ENCODE measurements at places on chromosomes 1 and 21. TPM values are rescaled to one million over a fixed set of nuclear protein-coding genes. Genes with fewer than 3 reads are reported as not detected.

SLC37A1 gene
- 21.1 TPM for total RNA-seq

DNA sequence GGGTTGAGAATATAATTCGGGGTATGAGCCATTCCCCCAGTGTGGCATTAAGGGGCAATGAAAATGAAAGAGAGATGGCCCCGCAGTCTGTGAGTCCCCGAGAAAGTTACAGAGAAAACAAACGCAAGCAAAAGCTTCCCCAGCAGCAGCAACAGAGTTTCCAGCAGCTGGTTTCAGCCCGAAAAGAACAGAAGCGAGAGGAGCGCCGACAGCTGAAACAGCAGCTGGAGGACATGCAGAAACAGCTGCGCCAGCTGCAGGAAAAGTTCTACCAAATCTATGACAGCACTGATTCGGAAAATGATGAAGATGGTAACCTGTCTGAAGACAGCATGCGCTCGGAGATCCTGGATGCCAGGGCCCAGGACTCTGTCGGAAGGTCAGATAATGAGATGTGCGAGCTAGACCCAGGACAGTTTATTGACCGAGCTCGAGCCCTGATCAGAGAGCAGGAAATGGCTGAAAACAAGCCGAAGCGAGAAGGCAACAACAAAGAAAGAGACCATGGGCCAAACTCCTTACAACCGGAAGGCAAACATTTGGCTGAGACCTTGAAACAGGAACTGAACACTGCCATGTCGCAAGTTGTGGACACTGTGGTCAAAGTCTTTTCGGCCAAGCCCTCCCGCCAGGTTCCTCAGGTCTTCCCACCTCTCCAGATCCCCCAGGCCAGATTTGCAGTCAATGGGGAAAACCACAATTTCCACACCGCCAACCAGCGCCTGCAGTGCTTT, 9.4 kb downstream of the PROX1 start:
- DNase-seq: no peak
- H3K27ac ChIP-seq: no peak overlapping the region
- H3K27me3 ChIP-seq: no peaks in the 10 kb centered on the region
- H3K4me3 ChIP-seq: no peak overlapping the region
- H3K36me3 ChIP-seq: no peaks in the 10 kb centered on the region

RGS13 gene
- total RNA-seq: 2.9 TPM

SCAMP3 gene
- 58.7 TPM for total RNA-seq

DNA sequence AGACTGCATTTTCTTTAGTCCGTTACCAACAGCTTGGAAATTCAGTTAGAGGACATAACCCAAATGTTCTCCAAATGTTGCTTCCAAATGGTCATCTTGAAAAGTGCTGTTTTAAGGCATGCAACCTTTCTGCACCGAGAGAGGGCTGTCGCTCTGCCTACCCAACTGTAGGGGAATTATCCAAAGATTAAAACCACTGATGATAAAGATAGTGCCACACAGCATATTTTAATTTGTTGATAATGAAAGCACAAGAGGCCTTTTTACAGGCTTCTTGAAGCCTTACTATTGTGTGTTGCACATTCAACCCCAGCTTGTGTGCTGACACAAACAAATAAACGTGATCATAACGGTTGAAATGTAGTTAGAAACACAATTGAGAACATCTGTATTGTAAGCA, 121.5 kb downstream of the LMO4 start:
- peak overlapping the region; percentile 39 for H3K27ac ChIP-seq
- H3K4me3 ChIP-seq: no peak overlapping the region
- DNase-seq: no peak
- H3K27me3 ChIP-seq: no peaks in the 10 kb centered on the region

DNA sequence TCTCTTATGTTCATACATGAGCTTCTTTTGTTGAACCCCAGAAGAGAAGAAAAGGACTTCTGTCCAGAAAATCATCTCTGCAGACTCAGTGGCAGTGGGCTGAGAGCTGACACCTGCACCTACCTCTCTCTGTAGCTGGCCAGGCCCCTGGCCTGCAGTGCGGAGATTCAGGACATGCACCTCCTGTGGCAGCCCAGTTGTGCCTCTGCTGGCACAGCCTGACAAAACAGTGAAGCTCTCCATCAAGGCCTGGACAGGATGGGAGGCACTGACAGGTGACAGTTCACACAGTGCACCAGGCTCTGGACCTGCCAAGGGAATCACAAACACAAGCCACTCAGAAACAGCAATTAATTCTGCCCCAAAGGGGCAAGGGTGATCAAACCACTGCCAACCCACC, 88.8 kb downstream of the TGFBR3 start:
- peaks cover 13% of the 10 kb centered on the region for H3K4me1 ChIP-seq
- no peak overlapping the region for H3K4me3 ChIP-seq
- peak overlapping the region; percentile 68 for H3K27ac ChIP-seq
- no peaks in the 10 kb centered on the region for H3K27me3 ChIP-seq
- no peak for DNase-seq
- H3K36me3 ChIP-seq: peaks cover 15% of the 10 kb centered on the region

- no peaks in the 10 kb centered on the region for H3K36me3 ChIP-seq
- no peaks in the 10 kb centered on the region for H3K27me3 ChIP-seq
- H3K27ac ChIP-seq: no peak overlapping the region
- no peaks in the 10 kb centered on the region for H3K4me1 ChIP-seq
Observed at GRCh38 chr1:211155040-211155439, 21.1 kb upstream of the KCNH1 start.

GRCh38 chr1:68426594-68426993, 23.2 kb downstream of the RPE65 start:
- H3K4me1 ChIP-seq: no peaks in the 10 kb centered on the region
- no peak overlapping the region for H3K27ac ChIP-seq
- DNase-seq: no peak
- no peaks in the 10 kb centered on the region for H3K27me3 ChIP-seq
- no peaks in the 10 kb centered on the region for H3K36me3 ChIP-seq
- no peak overlapping the region for H3K4me3 ChIP-seq

DNA sequence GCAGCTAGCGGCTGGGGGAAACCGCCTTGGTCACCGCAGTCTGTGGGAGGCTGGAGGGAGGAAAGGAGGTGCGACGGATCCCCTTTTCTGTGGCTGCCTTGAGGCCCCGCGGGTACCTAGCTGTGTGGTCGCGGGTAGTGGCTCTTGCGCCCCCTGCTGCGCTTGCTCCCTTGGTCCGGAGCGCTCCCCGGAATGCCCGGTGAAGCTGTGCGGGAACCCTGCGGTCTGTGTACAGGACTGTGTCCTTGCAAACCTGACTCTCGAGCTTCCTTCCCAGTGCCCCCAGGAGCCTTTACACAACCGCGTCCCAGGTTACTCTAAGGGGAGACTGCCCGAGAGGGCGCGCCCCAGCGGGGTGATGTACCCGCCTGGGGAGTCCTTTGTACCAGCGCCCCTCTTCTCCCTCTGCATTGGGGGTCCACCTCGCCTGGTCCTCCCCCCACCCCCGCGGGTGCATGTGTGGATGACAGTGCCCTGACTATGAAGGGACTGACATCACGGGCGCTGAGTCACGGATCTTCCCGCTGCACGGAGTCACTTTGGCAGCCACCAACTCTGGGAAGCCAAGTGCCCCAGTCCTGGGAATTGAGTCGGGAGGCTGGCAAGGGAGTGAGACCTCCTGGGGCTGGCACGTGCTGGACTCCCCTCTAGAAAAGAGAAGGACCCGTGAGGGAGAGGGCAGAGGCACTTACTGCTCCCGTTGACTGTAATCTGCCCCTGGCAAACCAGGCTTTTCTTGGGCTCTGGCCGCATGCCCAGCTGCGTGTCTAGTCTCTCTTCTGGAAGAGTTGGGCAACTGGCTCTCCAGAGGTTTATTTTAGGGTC, 816 bp downstream of the IL6R start:
- H3K36me3 ChIP-seq: no peaks in the 10 kb centered on the region
- peaks cover 72% of the 10 kb centered on the region for H3K4me1 ChIP-seq
- peak overlapping the region; percentile 90 for H3K27ac ChIP-seq
- H3K4me3 ChIP-seq: peak overlapping the region; percentile 63
- no peak for DNase-seq

DNA sequence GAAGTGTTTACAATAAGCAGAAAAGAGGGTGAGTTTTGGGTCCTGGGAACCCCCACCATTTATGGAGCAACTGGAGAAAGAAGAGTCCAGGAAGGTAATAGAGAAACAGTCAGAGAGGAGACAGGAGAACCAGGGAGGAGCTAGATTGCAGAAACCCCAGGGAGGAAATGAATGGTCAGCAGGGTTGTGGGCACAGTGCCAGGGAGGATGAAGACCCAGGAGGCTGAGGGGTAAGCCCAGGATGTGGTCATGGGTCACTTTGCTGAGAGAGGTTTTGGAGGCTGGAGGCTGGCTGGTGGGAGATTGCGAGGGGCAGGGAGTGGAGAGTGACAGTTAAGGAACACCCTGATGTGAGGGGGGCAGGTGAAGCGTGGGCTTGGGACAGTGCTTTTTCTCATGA, 169.9 kb upstream of the CSF3R start:
- H3K4me1 ChIP-seq: no peaks in the 10 kb centered on the region
- no peaks in the 10 kb centered on the region for H3K27me3 ChIP-seq
- no peak overlapping the region for H3K27ac ChIP-seq
- no peak for DNase-seq

USF1 gene
- total RNA-seq: 46.7 TPM

DNA sequence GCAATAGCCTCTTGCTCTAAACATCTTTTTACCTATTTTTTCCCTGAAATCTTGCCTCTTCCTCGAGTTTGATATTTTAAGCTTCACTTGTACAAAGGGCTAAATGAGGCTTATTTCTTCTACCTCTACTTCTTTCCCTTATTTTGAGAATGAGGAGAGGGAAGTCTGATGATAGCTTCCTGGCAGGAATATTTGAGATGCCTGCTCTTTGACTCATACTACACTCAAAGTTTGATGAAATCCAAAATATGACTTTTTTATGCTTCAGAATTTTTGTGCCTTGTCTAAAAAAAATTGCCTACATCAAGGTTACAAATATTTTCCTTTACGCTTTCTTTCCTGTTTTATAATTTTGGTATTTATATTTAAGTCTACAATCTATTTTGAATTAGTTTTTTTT, 624.4 kb upstream of the PLXNA2 start:
- H3K4me3 ChIP-seq: no peak overlapping the region
- DNase-seq: no peak
- H3K27ac ChIP-seq: no peak overlapping the region
- no peaks in the 10 kb centered on the region for H3K36me3 ChIP-seq
- no peaks in the 10 kb centered on the region for H3K4me1 ChIP-seq

- H3K36me3 ChIP-seq: peaks cover 8% of the 10 kb centered on the region
- H3K27ac ChIP-seq: no peak overlapping the region
- no peak for DNase-seq
- H3K27me3 ChIP-seq: no peaks in the 10 kb centered on the region
Observed at GRCh38 chr1:55062801-55063576, 23.6 kb downstream of the PCSK9 start.

DNA sequence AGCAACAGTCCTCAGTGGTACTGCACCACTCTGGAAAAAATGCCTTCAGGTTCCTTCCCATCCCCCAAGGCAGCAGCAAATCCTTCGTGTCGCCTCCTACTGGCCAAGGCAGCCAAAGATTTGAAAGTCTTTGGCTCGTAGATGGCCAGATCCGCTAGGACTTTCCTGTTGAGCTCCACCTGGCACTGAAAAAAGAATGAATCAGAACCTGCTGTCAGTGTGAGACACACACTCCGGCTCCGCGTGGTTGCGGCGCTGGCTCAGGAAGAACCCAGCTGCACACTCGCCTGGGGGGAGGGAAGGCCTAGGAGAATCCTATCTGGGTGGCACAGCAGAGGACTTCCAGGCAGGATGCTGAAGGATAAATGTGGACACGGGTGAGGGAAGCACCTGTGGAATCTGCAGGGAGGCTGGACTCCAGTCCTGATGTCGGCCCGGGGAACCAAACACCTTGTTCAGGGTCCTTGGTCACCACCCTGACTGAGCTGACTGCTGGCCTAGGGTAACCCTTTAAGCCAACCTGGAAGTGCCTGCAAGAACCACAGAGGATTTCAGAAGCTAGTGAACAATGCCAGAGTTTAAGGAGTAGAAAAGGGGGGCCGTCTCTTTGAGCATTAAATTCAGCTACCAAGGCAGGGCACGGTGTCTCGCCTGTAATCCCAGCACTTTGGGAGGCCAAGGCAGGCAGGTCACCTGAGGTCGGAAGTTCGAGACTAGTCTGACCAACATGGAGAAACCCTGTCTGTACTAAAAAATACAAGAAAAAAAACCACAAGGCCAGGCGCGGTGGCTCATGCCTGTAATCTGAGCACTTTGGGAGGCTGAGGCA, 3.2 kb upstream of the CCNL2 start:
- peaks cover 34% of the 10 kb centered on the region for H3K4me1 ChIP-seq
- no peak for DNase-seq
- no peaks in the 10 kb centered on the region for H3K27me3 ChIP-seq
- H3K27ac ChIP-seq: no peak overlapping the region

GRCh38 chr1:202272103-202272845, 69.5 kb downstream of the UBE2T start:
- H3K36me3 ChIP-seq: no peaks in the 10 kb centered on the region
- H3K27me3 ChIP-seq: no peaks in the 10 kb centered on the region
- H3K27ac ChIP-seq: no peak overlapping the region
- DNase-seq: no peak
- no peaks in the 10 kb centered on the region for H3K4me1 ChIP-seq

CFH gene
- total RNA-seq: 9.2 TPM

TMEM79 gene
- 64.9 TPM for total RNA-seq

MPL gene
- total RNA-seq: not detected

- no peaks in the 10 kb centered on the region for H3K36me3 ChIP-seq
- no peaks in the 10 kb centered on the region for H3K27me3 ChIP-seq
- H3K4me1 ChIP-seq: no peaks in the 10 kb centered on the region
- DNase-seq: no peak
- H3K27ac ChIP-seq: no peak overlapping the region
Observed at GRCh38 chr1:177848577-177848976, 121.3 kb downstream of the SEC16B start.

CFAP126 gene
- not detected for total RNA-seq

DNA sequence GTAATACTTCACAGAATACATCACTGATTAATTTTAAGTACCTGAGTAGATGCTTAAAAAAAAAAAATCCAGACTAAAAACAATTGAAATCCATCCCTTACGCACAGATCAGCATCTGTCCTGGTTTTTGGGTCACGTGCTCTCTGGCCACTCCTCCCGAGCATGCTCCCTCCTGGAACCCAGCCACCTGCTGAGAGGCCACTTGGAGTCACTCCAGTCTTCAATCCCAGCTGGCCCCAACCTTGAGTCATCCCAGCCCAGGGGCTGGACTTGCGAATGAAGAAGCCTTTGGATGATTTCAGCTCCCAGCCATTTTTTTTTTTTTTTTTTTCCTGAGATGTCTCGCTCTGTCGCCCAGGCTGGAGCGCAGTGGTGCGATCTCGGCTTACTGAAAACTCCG, 8.9 kb downstream of the MAP1LC3C start:
- no peak for DNase-seq
- no peaks in the 10 kb centered on the region for H3K36me3 ChIP-seq
- no peak overlapping the region for H3K27ac ChIP-seq
- H3K4me3 ChIP-seq: no peak overlapping the region
- H3K4me1 ChIP-seq: no peaks in the 10 kb centered on the region
- H3K27me3 ChIP-seq: no peaks in the 10 kb centered on the region

DNA sequence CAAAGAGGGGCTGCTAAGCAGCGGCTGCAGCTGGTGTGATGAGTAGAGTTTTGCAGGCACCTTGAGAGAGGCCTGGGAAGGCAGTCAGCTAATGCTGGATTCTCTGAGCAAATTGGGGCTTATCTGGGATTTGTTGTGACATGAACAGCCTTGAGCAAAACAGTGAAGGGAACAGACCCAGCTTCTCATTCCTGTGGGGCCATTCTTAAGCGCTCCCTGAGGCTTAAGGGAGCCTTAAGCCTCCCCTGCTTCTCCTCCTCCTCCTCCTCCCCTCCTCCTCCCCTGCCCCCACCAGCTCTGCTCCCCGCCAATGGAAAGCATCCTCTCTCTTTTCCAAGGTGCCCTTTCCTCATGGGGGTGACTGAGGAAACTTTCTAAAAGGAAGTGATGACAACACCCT, 21.3 kb downstream of the HMGCS2 start:
- H3K4me3 ChIP-seq: no peak overlapping the region
- H3K27me3 ChIP-seq: no peaks in the 10 kb centered on the region
- H3K27ac ChIP-seq: peak overlapping the region; percentile 64
- peaks cover 15% of the 10 kb centered on the region for H3K4me1 ChIP-seq
- no peaks in the 10 kb centered on the region for H3K36me3 ChIP-seq
